ENCODE measurements at places on chromosomes 11 and 22.

DNA sequence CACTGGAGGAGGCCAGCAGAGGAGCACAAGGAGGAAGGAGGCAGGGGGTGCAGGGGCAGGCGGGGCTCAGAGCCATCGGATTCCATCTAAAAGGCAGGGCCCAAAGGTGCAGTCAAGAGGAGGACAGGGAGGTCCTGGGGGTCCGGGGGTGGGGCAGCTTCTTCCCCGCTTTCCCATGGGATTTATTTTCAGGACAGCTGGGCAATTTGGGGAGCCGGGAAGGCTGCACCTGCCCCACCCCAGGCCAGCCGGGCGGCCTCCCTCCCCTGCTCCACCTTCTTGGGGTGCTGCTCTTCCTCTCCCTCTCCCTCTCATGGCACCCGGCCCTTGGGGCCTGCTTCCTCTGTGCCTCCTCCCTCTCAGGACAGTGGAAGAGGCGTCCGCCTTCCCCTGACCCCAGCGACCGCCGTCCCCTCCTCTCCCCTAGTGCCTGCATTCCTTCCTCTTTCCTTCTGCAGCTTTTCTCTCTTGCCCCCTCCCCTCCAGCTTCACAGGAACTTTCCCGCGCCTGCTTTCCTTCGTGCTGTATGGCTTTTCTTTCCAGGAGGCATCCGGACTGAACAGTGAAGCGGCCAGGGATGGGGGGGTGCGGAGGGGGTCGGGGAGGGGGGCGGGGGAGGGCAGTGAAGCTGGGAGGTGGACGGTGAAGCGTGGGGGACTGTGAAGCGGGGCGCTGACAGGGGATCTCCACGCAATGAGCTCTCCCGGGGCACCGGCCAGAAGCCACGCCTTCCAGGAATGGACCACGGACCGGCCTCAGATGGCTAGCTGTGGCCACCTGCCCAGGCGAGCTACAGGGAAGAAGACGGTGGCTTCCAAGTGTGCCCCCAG is 26.9 kb downstream of the APOBEC3H start:
- DNase-seq = no peak

GRCh38 chr22:31829505-31829904 is 75.7 kb downstream of the DEPDC5 start:
- peak; percentile 19 for DNase-seq

DNA sequence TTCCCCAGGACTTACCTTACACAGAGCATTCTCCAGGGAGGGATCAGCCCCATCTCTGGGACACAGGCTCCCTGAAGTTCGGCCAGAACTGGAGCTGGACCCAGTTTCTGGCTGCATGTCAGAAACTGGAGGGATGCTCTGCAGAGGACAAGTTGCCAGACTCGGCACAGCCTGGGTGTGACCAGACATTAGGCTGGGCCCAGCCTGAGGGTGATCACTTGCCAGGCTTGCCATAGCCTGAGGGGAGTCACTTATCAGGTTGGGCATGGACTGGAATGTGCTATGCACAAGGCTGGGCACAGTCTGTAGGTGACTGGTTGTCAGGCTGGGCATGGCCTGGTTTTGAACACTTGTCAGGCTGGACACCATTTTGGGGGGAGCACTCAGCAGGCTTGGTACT is 30.7 kb upstream of the STK33 start:
- no peak for DNase-seq

DNA sequence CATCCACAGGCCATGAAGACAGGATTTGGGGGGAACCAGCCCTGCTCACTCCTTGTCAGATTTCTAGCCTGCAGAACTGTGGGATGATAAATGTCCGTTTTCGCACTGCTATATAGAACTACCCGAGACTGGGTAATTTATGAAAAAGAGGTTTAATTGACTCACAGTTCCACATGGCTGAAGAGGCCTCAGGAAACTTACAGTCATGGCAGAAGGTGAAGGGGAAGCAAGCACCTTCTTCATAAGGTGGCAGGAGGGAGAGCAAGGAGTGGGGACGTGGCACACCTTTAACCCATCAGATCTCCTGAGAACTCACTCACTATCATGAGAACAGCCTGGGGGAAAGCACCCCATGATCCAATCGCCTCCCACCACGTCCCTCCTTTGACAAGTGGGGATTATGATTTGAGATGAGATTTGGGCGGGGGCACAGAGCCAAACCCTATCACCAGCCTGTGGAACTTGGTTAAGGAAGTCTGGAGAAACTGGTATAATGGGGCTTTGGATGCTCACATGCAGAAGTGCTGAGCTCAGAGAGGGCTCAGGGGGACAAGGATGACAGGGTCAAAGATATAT is 50.7 kb downstream of the MYEOV start:
- no peak for DNase-seq

- DNase-seq = no peak
Observed at GRCh38 chr11:35624316-35624715, 6.1 kb downstream of the FJX1 start.

GRCh38 chr11:132587716-132588115 is 944.6 kb downstream of the OPCML start:
- no peak for DNase-seq

DNA sequence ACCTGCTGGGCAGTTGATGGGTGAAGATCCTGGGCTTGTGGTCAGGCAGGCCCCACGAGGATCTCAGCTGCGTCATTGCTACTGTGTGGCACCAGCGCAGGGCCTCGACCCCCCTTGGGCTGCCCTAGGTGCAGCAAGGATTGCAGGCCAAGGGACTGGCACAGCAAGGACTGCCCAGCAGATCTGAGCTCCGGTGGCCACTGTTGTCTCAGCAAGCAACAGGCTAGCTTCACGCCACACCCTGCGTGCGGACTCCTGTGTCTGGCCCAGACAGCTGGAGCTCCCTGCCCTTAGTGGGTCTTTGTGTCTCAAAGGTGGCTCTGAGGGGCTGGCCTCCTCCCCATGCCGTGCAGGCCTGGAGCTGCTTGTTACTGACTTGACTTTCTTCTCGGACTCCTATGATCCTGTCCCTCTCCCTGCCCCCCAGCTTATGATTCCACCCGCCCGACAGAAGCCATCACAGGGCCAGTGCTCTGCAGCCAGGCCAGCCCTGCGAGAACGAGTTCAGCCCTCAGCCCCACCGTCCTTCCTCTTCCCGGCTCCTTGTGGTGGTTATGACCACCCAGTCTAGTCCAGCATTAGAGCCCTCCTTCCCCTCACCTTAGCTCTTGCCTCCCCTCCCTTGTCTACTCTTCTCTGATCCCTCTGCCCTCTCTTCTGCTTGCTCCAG is 295.6 kb downstream of the TBC1D22A start:
- no peak for DNase-seq

- no peak for DNase-seq
Observed at GRCh38 chr11:64859542-64860414, 15.3 kb upstream of the CDC42BPG start.

- DNase-seq = no peak
Observed at GRCh38 chr11:35523331-35523768, 2.1 kb downstream of the PAMR1 start.

DNA sequence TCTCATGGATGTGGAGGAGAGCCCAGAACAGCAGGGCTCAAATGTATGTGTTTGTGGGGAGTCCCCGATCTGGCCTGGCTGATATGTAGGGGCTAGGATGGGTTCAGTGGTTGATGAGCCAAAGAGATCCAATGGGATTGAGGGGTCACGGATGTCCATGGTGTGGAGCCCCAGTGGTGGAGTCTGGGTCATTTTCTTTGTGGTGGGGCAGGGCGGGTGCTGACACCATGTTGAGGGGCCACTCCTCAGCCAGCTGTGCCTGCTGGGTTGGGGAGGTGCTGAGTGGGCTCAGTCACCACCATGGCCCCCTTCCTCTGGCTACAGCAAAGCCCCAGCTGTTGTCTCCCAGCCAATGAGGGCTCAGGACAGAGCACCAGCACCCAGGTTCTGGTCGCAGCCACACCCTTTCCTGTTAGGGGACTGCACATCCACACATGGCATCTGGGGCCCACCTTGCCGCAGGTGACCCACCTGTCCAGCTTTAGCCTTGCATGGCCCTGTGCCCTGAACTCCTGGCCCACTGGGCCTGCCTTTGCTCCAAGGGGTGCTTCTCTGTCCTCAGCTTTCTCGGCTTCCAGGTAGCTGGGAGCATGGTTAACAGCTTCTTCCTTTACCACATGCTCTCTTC is 3.2 kb upstream of the GNAZ start:
- DNase-seq = no peak

- no peak for DNase-seq
Observed at GRCh38 chr22:22201930-22202343, 42.6 kb upstream of the VPREB1 start.

DNA sequence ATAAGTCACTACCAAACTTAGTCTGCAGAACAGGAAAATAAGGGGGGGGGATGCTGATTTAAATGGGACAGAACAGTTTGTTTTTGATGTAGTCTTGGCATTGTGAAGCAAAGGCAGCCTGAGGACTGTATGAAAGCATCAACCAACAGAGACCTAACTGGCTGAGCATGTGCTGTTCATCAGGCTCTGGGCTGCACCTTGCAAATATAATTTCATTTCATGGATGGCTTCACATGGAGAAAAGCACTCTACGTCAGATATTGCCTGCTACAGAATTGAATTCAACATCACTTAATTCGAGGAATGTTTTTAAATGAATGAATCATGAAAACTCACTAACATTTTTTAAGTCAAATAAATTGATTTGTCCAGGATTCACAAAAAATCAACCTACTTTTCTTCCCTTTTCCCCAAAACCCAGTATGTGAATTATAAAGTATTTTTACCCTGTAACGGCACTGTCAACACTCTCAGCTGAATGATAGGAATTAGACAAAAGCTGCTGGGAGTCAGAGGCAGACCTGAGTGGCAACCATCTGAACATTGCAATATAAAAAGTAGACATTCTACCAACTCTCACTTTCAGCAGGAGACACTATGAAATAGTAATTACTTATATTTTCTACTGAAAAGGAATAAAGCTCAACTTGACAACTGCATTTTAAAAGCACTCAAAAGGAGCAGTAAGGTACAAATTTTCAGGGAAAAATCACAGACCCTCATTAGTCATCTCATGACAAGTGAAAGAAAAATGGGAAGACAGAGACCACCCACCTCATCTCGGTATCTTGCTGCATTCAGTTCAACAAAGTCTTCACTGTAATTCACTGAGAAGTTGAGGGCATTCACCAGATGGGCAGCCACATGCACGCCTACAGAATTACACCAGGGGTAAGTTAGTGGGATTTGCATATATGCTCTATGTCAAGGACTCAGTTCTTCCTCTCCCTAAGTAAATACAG is 47.5 kb downstream of the NOX4 start:
- no peak for DNase-seq

DNA sequence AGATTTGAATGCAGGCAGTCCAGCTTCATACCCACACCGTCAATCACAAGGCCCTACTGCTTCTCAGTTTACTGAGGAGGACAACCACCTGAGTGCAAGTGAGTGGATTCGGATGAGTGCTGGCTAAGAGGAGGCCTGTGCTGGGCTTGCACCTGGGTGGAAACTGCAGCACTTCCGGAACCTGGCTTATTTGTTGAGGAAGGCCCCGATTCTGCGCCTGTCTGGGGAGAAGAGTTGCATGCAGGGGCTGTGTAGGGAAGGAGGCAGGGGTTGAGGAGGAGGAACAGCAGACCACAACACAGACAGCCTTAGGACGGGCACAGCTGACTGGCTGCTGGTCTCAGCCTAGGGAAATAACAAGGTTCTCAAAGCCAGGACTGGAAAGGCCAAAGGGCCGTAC is 20.8 kb downstream of the ABTB2 start:
- no peak for DNase-seq

DNA sequence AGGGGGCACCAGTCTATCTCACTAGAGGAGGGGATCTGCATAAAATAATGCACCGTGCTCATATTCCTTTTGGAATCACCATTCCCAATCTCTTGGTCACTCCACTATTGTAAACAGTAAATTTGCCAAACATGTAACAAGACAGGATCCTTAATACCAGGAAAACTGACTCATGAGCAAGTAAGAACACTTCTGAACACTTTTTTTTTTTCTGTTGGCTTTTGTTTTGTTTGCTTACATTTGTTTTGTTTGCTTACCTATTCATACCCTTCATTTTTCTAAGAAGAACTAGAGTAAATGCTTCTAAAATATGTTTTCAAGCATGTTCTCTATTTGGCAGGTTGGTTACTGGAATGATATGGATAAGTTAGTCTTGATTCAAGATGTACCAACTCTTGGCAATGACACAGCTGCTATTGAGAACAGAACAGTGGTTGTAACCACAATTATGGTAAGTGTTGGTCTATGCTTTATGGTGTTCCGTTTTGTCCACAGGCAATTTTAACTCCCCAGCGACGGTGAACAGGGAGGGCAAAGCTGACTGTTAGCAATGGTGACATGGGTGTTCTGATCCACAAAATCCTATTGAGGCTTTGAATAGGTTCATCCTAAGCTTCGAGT is 111.8 kb downstream of the MSANTD4 start:
- no peak for DNase-seq

DNA sequence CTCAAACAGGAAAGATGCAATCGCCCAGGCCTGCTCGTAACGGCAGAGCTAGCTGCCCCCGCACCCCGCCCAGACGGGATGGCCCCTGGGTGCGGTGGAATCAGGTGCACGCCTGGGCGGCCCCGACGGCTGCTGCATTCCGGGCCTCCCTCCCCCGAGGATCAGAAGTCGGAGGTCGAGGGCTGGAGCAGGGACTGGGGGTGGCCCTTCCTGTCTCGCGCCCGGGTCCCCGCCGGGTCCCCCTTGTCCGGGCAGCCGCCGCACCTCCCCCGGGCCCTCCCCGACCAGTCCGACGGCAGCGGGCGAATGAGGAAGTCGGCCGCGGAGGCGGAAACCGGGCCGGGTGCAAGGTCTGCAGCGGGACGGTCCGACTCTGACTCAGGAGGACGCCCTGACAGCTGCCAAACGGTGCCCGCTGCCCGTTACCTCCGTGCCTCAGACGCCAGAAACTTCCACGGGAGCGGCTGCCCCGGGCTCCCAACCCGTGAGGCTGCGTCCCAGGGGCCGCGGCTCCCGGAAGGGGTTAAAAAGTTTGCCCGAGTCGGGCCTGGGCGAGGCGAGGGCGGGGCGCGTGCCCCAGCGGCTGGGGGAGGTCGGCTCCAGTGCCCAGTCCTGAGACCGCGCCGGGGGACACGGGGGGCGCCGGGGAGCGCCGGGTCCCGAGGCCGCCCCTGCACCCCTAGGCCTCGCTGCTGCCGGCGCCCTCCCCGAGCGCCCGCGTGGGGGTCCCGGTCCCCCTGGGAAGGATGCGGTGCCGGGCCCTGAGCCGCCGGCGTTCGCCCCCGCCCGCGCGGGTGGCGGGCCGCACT is 663 bp downstream of the MYH9 start:
- DNase-seq = peak; percentile 59

DNA sequence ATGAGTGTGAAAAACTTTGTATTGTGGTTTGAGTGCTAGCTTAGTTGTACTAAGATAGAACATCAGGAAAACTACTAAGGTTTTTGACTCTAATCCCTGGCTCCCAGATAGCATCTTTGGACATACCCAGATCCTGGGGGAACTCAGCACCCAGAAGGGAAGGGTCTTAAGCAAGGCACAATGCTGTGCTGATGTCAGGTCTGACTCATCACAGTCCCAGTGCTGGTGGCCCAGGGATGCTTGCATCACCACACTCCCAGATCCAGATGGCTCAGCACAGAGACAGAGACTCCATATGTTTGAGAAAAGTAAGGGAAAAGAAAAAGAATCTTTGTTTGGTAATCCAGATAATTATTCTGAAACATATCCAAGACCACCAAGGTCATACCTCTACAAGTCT is 18.3 kb upstream of the OR56A3 start:
- no peak for DNase-seq

- DNase-seq = no peak
Observed at GRCh38 chr22:39353346-39353745, 3.6 kb downstream of the SYNGR1 start.

All from Calu3 (cell line).